Stimulated activated naive CD4-positive, alpha-beta T cell (primary cell): ENCODE measurements at places on chromosomes 12 and 14.
A peak's percentile ranks its signal among the peaks of the same experiment; 100 is the strongest.

DNA sequence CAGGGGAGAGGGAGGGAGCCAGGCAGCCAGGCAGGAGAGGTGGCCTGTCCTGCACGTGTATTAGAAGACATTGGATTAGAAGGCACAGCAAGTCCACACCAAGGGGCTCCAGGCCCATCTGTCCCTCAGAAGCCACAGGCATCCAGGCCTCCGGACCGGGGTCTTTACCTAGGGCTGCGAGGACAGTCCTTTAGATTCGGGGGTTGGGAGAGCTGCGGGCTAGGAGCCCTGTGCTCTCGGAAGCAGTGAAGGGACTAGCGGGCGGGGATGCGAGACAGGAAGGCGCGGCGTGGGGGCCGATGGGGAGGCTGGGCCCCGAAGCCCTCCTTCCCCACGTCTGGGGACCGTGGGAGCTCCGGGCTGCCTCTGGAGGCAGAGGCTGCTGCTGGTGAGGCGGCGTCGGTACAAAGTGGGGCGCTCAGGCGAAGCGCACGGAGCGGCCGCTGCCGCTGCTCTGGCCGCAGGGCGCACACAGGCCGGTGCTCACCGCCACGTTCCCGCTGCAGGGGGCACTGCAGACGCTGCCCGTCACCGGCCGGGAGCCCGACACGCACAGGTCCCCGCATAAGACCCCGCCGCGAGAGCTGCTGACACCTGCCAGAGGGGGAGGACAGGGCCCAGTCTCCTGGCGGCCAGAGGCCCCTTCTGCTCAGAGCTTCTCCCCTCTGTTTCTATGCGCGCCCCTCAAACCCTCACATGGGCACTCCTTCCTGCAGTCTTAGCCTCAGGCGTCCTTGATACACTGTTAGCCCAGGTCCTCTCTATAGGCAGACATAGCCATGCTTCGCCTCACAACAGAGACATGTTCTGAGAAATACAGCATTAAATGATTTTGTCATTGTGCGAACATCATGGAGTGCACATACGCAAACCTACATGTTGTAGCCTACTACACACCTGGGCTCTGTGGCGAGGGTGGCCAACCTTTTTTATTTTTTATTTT, 17.3 kb downstream of the KRT7 start:
- no peak for DNase-seq

DNA sequence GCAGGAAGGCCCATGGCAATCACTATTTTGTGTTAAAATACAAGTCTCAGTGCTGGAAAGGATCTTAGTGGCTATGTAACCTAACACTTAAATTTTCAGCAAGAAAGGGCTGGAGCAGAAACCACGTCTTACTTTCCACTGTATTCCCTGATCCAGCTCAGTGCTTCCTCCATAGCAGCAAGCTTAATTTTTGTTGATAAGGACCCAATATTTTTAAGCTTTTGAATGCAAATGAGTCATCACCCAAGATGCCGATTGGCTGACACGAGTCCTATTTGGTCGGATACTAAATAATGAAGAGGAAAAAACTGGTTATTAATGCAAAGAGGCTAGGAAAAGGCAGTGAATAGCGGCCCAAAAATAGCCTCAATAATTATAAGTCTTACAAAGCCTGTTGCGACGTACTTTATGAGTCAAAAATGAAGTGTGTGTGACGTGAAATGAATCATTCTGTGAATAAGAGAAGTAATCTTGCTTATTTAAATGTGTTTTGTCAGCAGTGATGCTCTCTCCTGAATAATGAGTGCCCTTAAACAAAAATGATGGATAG, 46.9 kb upstream of the IGF1 start:
- DNase-seq, result no peak

GRCh38 chr12:40499856-40500255, 192.4 kb upstream of the CNTN1 start:
- no peak for DNase-seq

GRCh38 chr12:54005853-54006558, 2.8 kb upstream of the HOXC8 start:
- DNase-seq, result peak; percentile 72

DNA sequence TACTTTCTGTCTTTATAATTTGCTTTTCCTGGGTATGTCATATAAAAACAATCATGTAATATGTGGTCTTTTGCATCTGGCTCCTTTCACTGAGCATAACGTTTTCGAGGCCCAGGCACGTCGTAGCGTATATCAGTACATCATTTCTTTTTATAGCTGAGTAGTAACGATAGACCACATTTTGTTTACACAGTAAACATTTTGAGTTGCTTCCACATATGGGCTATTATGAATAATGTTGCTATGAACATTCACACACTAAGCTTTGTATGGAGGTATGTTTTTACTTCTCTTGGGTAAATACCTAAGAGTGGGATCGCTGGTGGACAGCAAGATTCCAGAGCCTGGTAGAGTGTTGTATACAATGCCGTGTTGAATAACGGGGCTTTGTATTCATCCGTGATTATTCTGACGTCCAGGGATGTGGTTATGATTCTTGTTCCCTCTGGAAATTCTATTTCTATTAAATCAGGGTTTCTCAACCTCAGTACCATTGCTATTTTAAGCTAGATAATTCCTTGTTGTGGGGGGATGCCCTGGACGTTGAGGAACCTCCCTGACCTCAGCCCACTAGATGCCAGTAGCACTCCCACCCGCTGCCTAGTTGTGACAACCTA, 38.9 kb upstream of the CIT start:
- DNase-seq, result no peak

GRCh38 chr12:118680356-118680963, 300.9 kb upstream of the SRRM4 start:
- no peak for DNase-seq

DNA sequence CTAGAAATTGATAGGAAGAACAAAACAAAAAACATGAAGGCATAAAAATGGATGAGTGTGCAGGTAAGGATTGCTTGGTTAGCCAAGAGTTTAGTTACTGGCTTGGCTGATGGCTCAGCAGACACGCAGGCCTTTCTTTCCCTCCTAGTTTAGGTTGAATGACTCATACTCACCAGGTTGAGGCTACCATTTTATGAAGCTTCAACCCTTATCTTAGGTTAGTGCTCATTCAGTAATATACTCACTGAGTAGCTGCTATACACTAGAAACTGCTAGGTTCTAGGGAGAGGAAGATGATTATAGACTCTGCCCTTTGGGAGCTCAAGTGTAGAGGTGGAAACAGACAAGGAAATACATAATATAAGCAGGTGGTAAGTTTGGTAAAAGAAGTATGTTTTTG, 6.0 kb downstream of the P3H3 start:
- DNase-seq, result no peak

DNA sequence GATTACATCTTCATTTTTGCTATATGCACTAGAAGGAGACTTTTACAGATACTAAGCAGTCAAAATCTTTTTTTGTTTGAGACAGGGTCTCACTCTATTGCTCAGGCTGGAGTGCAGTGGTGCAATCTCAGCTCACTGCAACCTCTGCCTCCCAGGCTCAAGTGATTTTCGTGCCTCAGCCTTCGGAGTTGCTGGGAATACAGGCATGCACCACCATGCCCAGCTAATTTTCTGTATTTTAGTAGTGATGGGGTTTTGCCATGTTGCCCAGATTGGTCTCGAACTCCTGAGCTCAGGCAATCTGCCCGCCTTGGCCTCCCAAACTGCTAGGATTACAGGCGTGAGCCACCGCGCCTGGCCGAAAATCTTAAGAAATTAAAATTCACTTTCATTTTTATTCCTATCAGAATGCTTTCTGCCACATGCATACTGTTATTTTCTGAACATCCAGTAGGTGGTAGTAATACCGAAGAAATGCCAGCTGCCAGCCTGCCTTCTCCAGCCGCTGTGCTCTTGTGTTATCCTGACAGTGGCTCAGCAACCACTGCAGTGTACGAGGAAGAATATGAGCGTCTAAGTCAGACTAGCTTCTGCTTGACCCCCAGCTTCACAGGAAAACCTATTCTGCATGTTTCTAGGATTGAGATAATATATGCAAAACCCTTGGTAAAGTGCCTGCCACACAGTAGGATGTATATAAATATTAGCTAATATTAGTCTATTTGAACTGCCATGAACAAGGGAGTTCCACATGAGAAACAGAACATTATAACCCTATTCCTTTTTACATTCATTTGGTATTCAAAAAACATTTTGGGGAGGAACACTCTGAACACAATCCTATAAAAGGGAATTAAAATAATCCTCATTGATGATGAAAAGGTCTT, 54.2 kb downstream of the RPAP3 start:
- peak; percentile 24 for DNase-seq

DNA sequence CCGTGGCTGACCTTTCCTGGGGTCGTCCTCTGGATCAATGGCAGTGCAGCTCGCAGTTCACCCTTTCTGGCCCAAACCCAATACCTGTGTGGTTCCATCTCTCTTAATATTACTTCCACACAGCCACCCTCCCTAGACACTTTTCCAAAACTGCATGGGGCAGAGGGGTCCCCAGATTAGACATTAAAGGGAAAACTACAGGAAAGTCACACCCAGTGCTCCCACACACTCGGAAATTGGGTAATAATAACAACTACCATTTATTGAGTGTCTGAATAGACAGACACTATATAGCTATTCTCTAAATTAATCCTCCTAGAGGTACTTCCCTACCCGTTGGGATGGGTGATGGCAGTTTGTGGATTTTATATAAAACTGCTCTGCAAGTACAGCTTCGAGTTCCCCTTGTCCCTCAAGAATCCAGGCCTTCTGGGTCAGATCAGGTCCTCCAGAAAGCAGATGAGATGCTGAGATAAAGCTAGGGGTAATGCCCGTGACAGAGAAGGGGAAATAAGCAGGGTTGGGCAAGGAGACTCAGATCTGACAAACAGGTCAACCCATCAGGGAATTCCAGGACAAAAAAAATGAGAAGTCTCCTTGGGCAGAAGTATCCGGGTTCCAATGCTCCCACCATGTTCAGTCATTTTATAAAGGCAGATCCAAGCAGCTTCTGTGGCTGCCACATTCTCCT, 795 bp upstream of the PXN start:
- no peak for DNase-seq

DNA sequence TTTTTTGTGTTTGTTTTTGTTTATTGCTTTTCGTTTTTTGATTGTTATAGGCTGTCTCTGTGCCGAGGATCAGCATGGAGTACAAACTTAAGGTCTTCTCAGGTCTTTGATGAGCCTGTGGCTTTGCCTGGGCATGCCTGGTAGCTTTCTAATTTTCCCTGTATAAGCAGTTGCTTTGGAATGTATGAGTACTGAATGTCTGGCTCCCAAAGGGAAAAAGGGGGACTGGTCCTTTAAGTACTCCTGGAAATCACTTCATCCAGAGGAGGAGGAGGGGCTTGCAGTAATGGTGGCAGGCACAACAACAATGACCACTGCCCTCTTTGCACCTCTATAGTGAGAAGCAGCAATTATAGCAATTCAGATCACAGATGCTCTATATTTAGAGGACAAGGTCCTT, 67.6 kb upstream of the TTC7B start:
- DNase-seq, result no peak
